ENCODE measurements at places on chromosomes 3 and 15.

DNA sequence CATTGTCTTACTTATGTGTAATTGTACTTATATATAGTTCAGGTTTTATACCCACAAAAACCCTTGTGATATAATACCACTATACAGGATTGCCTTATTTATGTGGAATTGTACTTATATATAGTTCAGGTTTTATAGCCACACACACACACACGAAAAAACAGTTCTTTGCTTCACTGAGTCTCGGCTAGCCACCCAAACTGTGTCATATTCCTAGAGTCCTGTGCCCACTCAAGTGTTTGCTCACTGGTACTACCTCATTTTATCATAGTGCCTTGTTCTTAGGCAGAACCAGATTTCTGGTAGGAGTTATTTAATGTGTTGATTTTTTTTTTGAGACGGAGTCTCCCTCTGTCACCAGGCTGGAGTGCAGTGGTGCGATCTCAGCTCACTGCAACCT is 12.5 kb downstream of the RASA2 start:
- no peak for DNase-seq

- DNase-seq: peak; percentile 72
Measured at GRCh38 chr3:44554626-44555592, at the start of gene ZKSCAN7. Gene ZKSCAN7, plus strand, starts transcription at chr3:44555193. Its CDS starts 1,855 bp downstream, at chr3:44557048.

DNA sequence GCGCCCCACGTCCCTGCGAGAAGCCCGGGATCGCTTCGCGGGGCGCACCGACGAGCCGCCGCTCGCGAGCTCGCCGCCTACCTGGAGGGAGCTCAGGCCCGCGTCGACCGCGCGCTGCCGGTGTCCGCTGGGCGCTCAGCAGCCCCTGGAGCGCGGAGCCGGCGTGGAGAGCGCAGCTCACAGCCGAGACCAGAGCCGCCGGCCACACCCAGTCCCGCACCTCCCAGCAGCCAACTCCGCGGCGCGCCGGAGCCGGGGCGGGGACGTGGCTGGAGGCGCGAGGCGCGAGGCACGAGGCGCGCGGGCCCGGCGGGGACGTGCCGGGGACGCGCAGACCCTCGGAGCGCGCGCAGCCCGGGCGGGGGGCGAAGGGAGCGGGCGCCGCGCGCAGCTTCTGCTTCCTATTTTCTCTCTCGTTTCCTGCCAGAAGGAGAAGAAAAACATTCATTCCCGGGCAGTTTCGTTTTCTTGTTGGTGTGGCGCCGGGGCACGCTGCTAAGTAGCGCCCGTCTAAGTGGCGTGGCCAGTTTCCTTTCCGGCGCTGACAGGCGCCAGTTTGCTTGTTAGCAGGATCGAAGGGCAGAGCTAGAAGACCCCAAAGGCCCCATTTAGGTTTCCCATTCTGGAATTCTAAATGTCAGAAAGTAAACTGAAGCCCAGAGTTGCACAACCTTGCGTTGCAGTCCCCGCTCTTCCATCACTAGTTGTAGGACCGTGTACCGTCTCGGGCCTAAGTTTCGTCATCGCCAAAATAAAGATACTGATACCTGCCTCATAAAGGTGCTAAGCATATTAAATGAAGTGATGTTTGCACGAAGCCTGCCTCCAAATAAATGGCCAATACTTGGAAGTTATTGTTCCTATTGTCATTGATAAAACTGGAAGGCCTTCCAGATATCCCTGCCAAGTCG is at the start of gene GNB4:
Gene GNB4, minus strand, starts transcription at position 206 of the 911 bp plus-strand sequence. CDS start 25,270 bp downstream, outside the sequence.
- DNase-seq: peak; percentile 86

- DNase-seq: no peak
Measured at GRCh38 chr15:74845208-74845568, 2.2 kb upstream of the ULK3 start.

DNA sequence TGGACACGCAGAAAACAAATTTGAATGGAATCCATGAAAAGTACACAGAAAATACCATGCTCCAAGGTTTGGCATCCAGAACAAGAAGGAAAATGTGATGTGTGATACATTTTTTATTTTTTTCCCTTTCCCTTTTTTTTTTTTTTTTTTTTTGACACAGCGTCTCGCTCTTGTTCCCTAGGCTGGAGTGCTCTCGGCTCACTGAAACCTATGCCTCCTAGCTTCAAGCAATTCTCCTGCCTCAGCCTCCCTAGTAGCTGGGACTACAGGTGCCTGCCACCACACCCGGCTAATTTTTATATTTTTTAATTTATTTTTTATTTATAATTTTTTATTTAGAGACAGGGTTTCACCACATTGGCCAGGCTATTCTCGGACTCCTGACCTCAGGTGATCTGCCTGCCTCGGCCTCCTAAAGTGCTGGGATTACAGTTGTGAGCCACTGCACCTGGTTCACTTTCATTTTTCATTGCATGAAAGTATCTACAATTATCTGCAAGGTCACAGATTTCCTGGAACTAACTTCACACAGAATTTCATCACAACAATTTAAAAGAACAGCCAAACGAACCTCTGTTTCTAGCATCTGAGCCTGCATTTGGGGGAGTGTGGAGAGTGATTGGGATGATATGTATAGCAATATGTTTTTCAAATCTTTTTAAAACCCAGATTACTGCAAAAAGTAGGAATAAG is 8.3 kb downstream of the POU1F1 start:
- no peak for DNase-seq

DNA sequence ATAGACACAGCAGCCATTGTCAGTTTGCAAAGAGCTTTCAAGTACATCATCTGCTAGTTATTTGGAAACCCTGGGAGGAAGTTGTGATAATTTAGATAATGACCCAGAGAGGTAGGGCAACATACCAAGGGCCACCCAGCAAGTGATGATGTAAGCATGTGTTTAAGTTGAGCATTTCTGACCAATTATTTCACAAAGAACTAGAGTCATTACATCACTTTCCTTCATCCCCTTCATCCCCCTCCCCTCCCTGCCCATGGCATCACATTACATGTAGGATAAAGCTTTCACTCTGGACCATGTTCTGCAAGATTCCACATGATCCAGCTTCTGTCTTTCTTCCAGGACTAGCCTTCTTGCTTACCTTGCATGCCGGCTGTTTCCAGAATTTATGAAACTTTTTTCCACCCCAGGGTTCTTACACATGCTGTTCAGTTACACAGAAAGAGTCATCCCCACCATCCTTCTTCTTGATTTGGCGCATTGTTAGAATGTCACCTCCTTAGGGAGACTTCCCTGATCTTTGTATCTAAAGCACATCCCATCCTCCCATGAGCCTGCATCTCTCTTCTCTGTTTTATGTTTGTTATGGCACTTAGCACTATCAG is 71.3 kb downstream of the PTPRG start:
- DNase-seq: no peak

DNA sequence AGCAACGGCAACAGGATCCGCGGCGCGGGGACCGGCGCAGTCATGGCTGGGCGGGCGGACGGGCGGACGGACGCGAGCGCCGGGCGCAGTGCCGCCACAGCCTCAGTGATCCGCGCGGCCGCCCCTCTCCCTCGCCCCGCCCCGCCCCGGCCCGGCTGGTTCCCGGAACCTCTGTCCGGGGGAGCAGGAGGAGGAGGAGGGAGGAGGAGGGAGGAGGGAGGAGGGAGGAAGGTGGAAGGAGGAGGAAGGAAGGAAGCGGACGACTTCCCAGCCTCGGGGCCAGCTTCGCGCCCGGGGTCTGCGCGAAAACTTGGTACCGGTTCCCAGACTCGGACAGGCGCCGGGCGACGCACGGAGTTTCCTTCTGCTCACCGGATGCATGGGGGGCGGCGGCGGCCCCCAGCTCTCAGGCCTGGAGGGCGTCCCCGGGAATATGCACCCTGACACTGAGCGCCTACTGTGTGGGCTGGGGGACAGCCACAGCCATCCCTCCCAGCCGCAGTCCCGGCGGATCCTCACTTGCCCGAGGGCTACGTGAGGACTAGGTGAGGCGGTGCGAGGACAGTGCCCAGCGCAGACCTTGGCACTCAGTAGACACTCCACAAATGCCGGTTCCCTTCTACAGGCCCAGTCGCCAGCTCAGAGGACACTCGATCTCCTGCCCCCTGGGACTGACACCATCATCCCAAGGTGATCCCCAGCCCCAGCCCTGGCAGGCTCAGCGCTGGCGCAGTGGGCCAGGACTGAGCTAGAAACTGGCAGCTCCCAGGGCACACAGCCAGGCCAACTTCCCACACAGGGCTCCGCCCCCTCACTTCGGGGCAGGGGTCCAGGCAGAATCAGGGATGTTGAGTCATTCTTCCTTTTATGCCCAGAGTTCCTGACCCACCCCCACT is at the start of gene SHISA5:
Gene SHISA5, minus strand, starts transcription at position 124 of the 896 bp plus-strand sequence. Its CDS starts 80 bp downstream, at position 44.
- DNase-seq: peak; percentile 90

- DNase-seq: no peak
Measured at GRCh38 chr3:54731732-54732445, 196.0 kb downstream of the LRTM1 start.

DNA sequence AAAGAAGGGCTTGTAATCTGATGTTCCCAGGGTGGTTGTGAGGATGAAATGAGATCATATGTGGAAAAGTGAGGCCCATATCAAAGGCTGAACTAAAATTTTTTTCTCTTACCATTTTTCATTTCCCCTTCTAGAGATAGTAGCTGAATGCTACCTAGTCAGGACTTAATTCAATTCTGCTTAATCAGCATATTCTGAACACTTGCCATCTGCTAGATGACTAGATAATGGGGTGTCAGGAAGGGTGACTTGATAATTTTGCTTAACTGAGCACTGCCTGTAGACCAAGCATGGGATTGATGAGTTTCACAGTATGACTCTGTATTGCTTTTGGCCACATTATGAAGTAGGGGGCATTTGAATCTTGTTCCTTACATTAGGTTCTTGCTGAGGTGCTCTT is 136.2 kb downstream of the CHST2 start:
- DNase-seq: no peak

GRCh38 chr3:111979434-111980038 is 710 bp downstream of the ABHD10 start:
- no peak for DNase-seq

DNA sequence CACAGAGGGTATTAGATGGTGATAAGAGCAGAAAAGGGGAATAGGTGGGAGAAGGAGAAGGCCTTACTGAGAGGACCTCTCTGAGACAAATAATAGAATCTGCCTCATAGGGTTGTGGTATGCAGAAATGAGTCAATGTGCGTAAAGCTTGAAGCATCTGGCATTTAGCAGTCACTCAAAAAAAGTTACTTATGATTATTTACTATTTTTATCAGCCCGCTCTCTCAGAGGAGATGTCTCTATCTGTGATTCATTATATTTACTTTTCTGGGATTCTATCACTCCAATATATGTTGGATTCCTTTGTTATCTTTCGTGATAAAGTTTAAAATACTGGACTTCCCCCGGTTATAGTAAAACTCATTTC is 4.6 kb upstream of the TM4SF1 start:
- DNase-seq: no peak

DNA sequence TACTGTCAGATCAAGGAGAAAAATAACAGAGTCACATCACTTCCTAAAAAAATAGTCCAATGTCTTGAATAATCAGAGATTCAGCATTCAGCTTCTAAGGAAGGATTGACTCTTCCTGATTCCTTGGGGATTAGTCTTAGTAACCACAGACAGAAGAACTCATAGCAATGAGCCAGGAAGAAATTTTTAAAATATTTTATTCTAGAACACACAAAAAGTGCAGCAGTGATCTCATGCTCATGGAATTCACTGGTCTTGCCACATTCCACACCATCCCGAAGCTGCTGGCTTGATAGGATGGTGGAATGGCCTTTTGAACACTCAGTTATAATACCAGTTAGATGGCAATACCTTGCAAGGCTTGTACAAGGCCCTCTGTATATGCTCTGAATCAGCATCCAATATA is 43.0 kb upstream of the ABI3BP start:
- DNase-seq: no peak

DNA sequence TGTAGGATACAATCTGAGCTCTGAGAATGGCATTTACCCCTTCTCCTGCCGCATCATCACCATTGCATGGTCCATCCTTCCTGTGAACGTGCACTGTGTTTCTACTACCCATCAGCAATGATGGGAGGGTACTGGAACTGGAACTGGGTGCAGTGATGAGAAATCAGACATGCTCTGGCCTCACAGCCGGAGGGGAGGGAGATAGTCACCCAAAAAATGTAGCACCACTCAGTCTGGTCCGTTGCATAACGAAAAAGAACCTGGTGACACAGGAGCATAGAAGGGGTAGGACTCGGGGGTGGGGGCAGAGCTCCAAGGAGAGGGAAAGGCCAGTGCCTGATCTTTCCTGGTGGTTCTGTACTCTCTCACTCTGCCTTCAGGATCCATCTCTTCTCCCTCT is 205.0 kb downstream of the RPLP1 start:
- no peak for DNase-seq

DNA sequence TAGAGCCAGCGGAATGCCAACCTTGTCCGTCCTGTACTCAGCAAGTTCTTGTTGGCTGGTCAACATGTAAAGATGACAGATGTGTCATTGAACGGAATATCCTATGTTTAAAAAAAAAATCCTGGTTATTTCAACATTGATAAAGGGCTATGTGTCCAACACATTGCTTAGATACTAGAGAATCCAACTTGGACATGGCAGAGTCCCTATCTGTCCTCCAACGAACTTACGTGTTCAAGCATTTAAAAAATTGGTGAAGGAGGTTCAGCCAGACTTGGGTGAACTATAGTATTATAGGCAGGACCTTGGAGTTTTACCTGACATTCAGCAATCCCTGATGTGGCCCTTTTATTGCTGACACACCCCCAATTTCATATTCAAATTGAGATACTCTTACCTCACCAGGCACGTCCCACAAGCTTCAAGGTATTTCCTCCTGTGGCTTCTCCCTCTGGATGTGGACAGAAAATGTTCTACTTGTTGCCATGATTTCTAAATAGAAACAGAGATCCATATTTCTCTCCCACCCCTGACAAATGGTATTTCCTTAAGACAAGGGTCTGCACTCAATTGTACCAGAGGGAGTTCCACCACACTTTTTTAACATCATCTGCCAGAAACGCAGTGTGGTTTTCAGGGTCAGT is 207.7 kb upstream of the TPM1 start:
- DNase-seq: no peak

- DNase-seq: no peak
Measured at GRCh38 chr15:32679298-32679690, 37.8 kb downstream of the SCG5 start.

DNA sequence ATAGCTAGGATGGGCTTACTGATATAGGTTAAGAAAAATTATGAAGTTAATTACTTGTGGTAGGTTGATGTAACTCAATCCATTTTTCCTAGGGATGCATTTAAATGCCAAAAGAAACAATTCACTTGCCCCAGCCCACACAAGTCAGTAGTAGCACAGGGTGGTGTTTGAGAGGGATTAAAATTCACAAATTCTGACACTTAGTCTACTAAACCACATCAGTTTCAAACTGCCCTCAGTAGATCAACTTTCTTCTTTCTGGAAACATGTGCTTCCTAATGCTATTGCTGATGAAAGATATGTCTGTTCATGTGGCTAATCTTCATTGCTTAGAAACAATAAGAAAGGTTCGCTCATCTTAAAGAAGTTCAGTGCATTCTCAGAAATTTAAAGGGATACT is 160.6 kb downstream of the EPHA3 start:
- DNase-seq: no peak

DNA sequence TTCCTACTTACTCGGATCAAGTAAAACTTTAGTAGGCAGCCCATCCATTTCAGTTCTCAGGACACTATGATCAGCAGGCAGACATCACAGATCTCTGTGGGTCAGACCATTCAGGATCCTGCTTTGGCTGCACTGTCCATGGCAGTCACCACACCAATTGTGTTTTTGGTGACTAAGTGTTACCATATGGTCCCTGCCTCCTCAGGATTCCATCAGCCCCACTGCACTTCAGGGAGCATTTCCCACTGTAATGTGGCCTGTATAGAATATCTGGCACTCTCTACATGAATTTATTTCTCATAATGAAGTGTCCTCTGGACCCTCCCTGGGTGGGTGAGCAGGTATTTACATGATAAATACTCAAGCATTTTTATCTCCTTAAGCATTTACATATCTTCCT is 41.3 kb downstream of the ZNF445 start:
- DNase-seq: no peak

GRCh38 chr3:178384321-178385230 is 151.7 kb upstream of the KCNMB2 start:
- DNase-seq: no peak
